ENCODE measurements at places on chromosomes 7 and 10.

DNA sequence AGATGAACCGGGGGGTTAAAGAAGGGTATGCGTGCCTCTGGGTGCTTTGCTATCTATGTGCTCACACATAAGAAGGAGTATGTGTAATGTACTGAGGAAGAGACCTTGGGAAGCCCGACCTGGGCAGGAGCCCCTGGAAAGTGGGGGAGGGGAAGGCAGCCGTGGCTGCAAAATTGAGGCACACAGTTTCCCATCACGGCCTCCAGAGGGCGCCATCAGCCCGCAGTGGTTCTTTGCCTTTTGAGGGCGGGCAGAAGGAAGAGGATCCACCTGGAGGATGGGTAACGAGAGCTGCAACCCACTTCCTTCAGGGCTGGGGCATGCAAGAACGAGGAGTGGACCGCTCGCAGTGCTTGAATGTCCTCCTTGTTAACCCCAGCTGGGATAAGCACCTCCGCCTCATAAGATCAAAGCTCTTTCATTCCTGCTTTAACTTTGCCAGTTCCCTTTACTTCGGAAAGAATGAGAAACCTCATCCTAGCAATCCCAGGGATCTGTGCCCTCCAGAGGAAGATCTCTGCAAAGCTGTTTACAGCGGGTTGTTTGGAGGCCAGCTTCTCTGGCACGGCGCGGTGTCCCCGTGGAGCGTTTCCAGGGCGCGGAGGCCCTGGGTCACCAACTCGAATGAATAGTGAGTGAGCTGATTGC, 77.9 kb downstream of the PCGF5 start:
- peak; percentile 46 for DNase-seq

DNA sequence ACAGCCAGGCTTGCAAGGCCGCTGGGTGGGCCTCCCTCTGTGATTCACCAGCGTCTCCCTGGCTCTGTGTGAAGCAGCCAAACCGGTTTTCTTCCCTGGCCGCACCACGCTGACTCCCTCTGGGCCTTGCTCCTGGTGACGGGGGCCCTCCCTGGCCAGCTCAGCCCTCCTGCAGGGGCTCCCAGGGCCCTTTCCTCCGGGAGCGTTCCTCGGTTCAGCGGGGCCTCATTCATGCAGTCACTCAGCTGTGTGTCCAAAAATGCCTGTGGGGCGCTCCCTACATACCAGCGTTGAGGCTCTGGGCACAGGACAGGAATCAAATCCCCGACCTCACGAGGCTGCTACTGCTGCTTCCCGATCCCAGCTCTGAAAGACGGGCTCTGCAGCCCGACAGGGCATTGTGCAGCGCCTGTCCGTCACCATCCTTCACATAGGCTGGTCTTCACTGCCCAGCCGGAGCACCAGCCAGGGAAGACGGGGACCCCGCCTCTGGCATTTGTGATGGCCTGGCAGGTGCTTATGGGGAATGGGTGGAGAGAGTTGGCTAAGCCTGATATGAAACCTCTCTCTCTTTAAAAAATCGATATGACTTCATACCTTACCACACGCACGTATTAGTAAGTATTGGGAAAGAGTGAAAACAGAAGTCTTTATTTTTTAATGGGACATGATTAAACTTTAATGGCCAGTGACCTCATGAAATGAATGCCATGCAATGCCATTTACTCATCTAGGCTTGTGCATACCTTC, 110.0 kb upstream of the SHH start:
- no peak for DNase-seq

DNA sequence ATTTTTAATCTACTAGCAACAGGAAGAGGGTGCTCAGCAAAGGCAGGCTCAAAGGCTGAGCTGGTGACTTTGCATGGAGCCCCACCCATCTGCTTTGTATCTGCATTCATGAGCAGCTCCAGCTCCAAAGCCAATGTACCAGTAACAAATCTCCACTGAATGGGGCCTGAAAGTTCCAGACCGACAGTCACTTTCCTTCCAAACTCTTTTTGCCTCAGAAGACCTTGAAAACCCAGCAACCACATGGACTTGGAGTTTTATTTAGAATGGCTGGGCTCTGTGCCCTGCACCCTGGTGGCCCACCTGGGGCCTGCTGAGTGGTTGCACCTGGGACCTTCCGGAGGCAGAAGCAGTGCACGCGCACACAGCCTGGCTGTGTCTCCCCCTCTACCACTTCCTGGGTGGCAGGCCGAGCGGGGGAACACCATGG, 195.0 kb upstream of the PLXNA4 start:
- no peak for DNase-seq

DNA sequence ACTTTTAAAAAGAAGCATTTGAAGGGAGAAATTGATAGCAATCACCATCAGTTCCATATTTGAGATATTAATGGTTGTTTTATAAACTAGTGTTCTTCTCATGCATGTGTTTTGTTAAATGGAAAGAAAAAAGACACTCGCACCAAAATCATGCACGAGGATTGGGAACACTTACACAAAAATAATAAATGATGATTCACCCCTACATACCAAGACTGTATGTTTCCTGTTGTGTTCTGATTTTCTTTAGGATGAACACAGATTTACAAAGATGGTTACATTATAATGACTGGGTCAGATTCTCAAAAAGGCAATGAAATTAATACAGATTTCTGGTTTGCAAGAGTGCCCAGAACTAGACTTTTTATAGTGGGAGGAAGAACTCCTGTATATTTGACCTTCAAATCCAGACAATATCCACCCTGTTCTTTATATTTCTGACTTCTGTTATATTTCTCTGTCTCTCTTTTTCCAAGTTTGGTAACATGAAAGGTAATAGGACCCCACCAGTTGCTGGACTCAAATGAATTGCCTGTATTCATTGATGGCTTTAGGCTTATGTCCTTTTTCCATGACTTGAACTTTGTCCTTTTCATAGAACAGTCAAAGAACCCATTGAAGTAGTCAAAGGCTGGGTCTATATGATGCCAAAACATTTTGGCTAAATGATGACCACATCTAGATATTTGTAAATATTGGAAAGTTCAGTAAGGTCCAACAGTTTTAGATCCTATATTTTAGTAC, 54.4 kb downstream of the SEMA3A start:
- DNase-seq: no peak

GRCh38 chr7:36015733-36016132, 137.3 kb upstream of the EEPD1 start:
- no peak for DNase-seq

DNA sequence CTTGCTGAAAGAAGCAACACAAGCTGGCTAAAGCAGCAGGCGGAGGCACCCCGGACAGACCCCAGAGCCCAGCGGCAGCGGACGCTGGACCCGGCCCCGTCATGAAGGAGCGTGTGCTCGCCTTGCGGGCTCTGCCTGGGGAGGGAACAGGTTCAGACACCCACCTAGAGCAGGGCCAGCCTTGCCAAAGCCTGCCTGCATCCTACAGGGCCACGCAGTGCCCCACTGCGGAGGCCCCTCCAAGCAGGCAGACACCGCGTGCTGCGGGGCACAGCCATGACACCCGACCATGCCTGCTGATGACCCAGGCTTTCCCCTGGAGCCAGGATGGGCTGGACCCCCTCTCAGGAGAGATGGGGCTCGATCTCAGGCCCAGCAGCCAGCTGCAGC, 91.7 kb downstream of the MAD1L1 start:
- no peak for DNase-seq

DNA sequence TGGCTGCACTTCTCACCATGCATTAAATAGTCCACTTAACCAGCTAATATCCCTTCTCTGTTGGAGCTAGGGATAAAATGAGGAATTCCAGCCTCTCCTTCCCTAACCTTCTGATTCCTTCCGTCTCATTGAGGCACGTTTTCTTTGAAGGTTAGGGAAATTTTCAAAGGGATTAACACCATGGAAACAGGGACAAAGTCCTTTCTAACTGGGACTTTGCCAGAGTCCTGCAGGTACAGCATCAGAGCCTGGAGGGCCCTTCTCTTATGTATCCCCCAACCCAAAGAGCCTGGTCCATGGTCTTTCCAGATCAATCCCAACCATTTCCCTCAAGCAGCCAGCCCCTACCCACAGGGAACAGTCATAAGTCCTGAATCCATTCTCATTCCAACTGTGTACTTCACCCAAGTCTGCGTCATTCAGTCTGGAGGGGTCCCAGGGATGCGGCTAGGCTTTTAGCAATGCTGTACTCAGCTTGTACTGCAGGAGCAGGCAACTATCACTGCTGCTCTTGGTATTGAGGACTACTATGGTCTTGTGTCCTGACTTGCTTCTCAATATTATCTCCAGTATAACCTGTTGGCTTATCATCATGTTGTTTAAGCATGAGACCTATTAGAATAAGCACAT, 34.6 kb upstream of the CROT start:
- DNase-seq: no peak

- DNase-seq: no peak
Observed at GRCh38 chr7:450741-451140, 68.9 kb downstream of the PDGFA start.

DNA sequence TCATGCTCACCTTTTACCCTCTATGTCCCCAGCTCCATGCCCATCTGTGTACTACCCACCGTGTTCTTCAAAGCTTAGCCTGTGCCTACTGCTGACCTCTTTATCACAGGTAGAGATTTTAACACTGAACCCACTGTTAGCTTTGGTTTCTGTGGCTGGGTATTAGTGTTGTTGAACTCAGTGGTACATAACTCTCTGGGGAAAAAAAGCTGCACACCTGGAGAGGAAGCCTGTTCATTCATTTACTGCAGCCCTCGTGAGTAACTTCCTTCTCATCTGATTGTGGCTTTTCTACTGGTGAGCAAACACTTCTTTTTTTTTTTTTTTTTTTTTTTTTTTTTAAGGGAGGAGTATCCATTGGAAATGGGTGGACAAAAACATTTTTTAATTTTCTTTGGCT, 326.3 kb downstream of the CCSER2 start:
- no peak for DNase-seq

- DNase-seq: no peak
Observed at GRCh38 chr7:37009125-37009675, 284.9 kb upstream of the AOAH start.

GRCh38 chr7:94050046-94050445, 45.9 kb upstream of the BET1 start:
- DNase-seq: no peak

DNA sequence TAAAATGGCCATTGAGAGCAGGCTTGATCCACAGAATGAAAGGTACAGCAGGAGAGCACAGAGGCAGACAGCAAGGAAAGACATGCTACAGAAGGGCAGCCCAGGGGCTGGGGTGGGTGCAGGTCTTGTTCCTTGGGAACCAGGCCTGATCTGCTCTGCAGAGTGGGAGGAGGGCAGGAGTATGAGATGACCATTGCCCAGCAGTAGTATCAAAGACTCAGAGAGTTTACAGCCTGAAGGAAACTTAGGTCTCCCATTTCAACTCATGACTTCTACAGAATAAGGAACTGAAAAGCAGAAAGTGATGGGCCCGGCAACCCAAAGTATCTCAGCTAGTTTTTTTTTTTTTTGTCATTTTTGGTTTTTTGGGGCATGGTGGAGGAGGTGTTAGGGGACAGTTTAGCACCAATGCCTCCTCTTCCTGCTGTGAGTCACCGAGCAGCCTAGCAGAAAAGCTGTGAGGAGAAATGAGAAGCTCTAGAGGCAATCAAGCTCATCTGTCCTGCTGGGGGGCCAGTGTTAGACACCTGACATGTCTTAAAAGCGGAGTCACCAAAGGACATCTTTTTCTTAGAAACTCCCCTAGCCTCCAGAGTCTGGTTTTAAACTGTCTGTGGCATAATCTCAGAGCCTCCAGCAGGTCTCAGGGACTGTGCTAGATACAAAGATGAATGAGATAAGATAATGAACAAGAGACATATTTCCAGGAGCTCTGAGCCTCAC, 34.3 kb upstream of the HERPUD2 start:
- DNase-seq: no peak

GRCh38 chr10:132361581-132362101, 29.6 kb downstream of the LRRC27 start:
- DNase-seq: no peak

GRCh38 chr7:98569691-98570337, 47.3 kb upstream of the NPTX2 start:
- DNase-seq: no peak

GRCh38 chr10:11631291-11631690, 19.8 kb upstream of the USP6NL start:
- no peak for DNase-seq

DNA sequence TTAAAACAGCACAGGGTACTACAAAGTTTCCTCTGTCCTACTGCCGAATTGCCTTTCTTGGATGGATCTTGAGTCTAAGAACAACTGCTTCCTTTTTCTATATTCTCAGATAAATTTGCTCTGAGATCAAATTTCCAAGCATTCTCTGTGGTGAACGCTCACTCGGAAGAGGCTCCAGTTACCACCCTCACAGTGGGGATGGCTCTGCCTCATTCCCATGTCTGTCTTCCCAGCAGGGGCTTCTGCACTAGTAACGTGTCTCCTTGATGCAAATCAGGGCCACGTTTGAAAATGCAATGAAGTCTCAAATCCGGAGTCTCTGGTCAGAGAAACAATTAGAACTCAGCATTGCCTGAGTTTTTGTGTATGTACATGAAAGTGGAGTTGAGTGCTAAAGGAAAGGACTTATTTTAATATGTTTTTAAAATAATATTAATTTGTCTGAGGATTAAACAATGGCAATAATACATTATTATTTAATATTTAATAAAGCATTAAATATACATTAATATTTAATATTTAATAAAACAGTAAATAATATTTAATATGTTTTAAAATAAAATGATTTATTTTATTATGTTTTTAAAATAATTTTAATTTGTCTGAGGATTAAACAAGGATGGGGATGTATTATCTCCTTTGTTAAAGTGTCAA, 61.8 kb downstream of the INHBA start:
- no peak for DNase-seq

DNA sequence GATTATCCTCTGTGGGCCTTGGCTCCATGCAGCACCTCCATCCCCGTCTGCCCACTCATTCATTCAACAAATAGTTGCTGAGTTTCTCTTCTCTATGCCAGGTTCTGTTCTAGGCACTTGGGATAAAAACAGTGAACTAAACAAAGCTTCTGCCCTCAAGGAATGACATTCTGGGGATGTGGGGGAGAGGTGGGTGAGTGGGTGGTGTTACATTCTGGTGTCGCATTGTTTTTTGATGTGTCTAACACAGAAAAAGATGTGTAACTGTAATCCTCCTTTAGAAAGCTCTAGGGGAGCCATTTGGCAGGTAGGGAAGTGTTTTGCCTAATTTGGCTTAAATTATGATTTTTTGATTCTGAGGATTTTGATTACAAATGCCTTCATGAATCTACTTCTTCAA, 21.4 kb downstream of the AUTS2 start:
- DNase-seq: no peak

- DNase-seq: no peak
Observed at GRCh38 chr10:127830414-127830813, 62.3 kb downstream of the CLRN3 start.
